ENCODE measurements at places on chromosomes 7 and 10. TPM values are rescaled to one million over a fixed set of nuclear protein-coding genes. Genes with fewer than 3 reads are reported as not detected.

The CTAGE4 gene
- 1.4 TPM for total RNA-seq

The OGDHL gene
- not detected for total RNA-seq

The GNAT3 gene
- not detected for total RNA-seq

The CRHR2 gene
- not detected for total RNA-seq

The ANKRD7 gene
- total RNA-seq: not detected

DNA sequence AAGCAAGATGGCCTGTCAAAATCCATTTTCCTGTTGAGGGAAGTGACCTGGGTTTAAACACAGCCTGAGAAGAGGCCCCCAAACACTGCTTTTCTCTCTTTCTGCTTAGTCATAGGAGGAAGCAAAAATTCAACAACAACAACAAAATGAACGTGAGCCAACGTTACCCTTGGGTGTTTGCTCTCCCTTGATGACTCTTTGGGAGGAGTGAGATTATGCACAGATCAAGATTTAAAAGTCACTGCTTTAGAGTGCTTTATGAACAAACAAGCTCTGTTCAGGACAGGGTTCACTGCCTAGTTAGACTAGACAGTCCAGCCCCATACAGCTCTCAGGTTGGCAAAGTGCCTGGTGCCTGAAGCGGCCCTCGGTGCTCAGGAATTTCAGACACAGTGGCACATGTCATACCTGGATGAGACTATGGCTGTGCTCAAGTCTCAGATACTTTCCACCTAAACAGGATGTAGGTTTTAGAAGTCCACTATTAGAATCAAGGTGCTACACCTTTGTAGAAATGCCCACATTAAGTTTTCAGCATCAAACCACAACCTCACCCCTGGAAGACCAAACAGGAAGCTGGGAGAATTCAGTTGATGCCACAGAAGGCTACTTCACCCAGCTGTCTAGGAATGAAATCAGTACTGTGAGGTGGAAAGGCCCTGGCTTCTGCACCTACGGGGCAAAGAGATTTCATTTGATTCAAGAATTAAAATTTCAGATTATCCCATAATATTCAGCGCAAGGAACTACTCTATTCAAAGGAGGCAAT, 38.7 kb downstream of the DENND11 start:
- no peak for DNase-seq
- no peaks in the 10 kb centered on the region for H3K27me3 ChIP-seq
- H3K4me3 ChIP-seq: no peak overlapping the region
- peaks cover 31% of the 10 kb centered on the region for H3K36me3 ChIP-seq
- H3K4me1 ChIP-seq: peaks cover 21% of the 10 kb centered on the region

Data from activated CD4-positive, alpha-beta T cell treated with anti-CD3 and anti-CD28 coated beads, Interleukin-2, amount 10 ng/mL, durations not matched to agents 7 days and 5 days (primary cell).